ENCODE measurements at places on chromosomes 11 and 22. TPM values are rescaled to one million over a fixed set of nuclear protein-coding genes. Genes with fewer than 3 reads are reported as not detected.

Gene PRR33
- not detected for total RNA-seq

Gene TRPM5
- not detected for total RNA-seq

Gene CPT1A
- total RNA-seq = 9.9 TPM

Gene ZBTB16
- 0.08 TPM for total RNA-seq

Gene NRXN2
- total RNA-seq = 0.04 TPM

Gene ARCN1
- total RNA-seq = 119 TPM

Gene DNAJB7
- not detected for total RNA-seq

Gene RAB36
- total RNA-seq = 1.4 TPM

Gene UPK3A
- total RNA-seq = not detected

Gene OR6T1
- total RNA-seq = not detected

Gene SEPTIN5
- 2.6 TPM for total RNA-seq

Gene SYCE3
- total RNA-seq = not detected

Gene CASP5
- total RNA-seq = not detected

Gene LRP4
- 9.6 TPM for total RNA-seq

Gene BTBD18
- total RNA-seq = not detected

Gene NAGA
- total RNA-seq = 27.9 TPM

Gene OR10D3
- total RNA-seq = not detected

Gene FOXRED2
- 6.5 TPM for total RNA-seq

Gene EHF
- 29.1 TPM for total RNA-seq

Gene AMPD3
- 13.4 TPM for total RNA-seq

Gene OR6A2
- not detected for total RNA-seq

Gene C11orf52
- not detected for total RNA-seq

Gene KMT5B
- 12.5 TPM for total RNA-seq

Gene TREH
- total RNA-seq = not detected

Gene NNMT
- 97.5 TPM for total RNA-seq

Gene RASSF10
- total RNA-seq = 2.3 TPM

Gene MIOX
- not detected for total RNA-seq

Gene SOX6
- 0.94 TPM for total RNA-seq

Gene RHOD
- 269 TPM for total RNA-seq

Gene MSANTD4
- total RNA-seq = 16.5 TPM

Gene HTATIP2
- 53.0 TPM for total RNA-seq

Gene FOLR3
- total RNA-seq = 19.8 TPM

Gene SLC25A45
- total RNA-seq = 0.23 TPM

Gene OR8D4
- not detected for total RNA-seq

Gene ART5
- total RNA-seq = not detected

Gene CNTF
- 0.19 TPM for total RNA-seq

Gene TRIM22
- total RNA-seq = 41.5 TPM

Data from hair follicular keratinocyte (primary cell).